ENCODE measurements at places on chromosomes 4 and X.

GRCh38 chr4:176882206-176882605 is 89.5 kb upstream of the VEGFC start:
- no peak for DNase-seq

- DNase-seq = no peak
Measured at GRCh38 chr4:8477676-8478075, 37.1 kb downstream of the TRMT44 start.

DNA sequence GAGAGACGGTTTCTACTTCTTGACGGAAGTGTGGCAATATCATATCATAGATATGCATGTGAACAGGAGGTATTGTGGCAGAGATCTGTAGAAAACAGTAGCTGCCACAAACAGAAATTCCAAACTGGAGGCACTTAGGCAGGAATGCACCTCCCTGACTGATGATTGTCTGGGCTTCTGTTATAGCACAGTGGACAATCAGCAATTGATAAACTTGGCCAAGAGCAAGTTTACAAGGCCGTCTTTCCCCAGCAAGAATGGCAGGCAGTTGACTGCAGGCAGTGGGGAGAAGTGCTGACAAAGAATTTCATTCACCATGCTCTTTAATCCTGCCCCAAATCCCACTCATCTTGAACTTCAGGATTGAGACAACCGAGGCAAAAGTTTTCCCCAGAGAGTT is 114.4 kb upstream of the STOX2 start:
- no peak for DNase-seq

GRCh38 chrX:135528254-135528653 is 7.8 kb downstream of the INTS6L start:
- DNase-seq = no peak

DNA sequence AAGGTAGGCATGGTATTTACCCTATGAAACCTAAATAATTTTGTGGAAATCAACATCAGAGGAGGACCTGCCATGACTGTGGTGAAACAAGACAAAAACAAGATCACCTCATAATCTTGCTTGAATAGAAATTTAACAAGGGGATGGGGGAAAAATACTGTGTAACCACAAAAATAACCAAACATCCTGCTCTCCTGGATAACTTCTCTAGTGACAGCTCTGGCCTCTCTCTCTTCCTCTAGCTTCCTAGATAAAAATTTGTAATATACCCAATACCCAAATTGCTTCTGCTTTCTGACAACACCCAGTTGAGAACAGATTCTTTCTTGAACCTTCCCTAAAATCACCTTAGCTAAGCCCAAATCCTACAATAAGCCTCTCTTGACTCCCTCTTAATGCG is 11.9 kb upstream of the TIGD2 start:
- no peak for DNase-seq

DNA sequence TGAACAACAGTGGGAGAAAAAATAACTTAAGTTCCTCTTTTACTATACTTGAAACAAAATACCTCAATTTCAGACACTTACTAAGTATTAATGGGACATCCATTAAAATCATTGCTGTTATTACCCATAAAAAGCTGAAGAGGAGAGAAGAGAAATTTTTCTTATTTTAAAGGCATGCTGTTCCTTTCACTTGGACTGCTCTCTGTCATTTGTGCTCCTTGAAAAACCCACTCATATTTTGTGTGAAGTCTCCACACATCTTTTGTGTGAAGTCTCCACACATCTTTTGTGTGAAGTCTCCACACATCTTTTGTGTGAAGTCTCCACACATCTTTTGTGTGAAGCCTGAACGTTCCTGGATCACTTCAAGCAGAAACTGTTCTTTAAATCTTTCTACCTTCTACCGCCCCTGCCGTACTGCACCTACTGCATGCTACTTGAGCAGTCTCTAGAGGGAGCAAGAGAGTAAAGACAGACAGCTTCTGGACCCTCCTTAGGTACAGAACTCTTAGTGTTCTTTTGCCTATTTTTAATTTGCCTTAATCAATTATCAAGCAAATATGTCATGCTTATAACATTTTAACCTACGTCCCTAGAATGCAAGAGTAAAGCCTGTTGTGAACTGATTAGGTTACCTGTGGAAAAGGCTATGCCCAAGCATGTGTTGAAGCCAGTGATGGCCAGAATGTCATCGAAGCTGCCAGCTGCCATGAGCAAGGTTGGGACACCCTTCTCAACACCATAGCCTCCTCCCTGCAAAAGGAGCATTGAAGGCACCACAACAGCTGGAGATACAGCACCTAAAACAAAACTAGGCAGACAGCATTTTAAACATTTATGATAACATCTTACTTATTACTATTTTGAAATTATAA is 27.1 kb upstream of the SLC9B1 start:
- DNase-seq = peak; percentile 28

GRCh38 chrX:3134316-3134945 is 93.2 kb downstream of the ARSF start:
- no peak for DNase-seq

- no peak for DNase-seq
Measured at GRCh38 chr4:5460106-5460801, 248.1 kb downstream of the EVC2 start.

- DNase-seq = no peak
Measured at GRCh38 chrX:46750889-46751288, 8.0 kb downstream of the SLC9A7 start.

GRCh38 chrX:123340696-123341095 is 156.6 kb downstream of the GRIA3 start:
- DNase-seq = no peak

- no peak for DNase-seq
Measured at GRCh38 chr4:6339818-6340445, 70.3 kb downstream of the WFS1 start.

- DNase-seq = no peak
Measured at GRCh38 chrX:141673946-141674345, 24.6 kb downstream of the SPANXD start.

- no peak for DNase-seq
Measured at GRCh38 chr4:153555730-153556434, 89.7 kb downstream of the TMEM131L start.

DNA sequence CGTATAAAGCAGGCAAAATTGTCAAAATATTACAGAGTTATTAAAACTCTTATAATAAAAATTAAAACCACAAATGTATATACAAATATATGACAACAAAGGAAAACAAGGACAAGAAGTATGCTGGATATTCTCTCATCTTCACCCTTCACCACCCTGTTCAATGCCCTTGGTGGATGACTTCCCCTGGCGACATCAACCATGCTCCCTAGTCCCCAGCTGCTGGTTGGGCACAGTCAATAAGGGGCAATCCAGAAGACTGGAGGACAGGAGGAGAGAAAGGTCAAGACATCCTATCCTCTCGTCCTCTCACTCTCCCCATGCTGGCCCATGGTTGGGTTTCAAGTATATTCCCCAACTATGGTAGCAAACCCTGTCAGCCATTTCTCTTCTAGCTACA is 71.2 kb downstream of the CXCL13 start:
- no peak for DNase-seq

DNA sequence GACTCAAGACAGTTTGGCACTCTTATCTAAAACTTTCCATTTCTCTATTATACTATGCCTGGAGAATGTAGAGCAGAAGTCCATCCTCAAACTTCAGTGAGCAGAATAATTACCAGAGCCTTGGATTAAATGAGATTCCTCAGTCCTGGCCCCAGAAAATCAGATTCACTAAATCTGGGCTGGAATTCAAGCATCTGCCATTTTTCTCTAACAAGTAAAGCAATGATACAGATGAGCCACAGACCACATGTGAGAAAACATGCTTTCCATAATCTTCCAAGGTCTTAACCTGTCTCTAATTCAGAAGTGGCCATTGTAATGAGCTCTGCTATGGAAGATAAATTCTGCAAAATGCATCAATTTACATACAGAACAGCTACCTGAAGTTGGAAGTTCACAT is 25.4 kb downstream of the SOWAHB start:
- no peak for DNase-seq

- no peak for DNase-seq
Measured at GRCh38 chrX:105314458-105314857, 94.0 kb upstream of the TEX13A start.

- no peak for DNase-seq
Measured at GRCh38 chrX:20452487-20452886, 185.8 kb upstream of the RPS6KA3 start.

DNA sequence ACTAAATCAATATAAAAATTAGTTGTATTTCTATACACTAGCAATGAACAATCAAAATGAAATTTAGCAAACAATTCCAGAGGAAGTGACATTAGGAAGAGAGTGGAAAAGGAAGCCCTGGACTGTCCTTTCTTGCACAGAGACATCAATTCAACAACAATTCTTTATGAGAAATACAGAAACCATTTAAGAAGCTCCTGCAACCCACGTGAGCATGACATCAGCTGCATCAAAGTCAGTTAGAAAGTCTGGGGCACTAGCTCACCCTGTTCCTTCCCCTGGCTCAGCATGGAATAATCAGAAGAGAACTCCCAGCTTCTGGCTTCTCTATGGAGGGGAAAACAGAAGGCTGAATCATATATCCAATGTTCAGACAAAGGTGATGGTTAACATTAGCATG is 48.6 kb upstream of the STARD8 start:
- no peak for DNase-seq

- DNase-seq = no peak
Measured at GRCh38 chrX:2521092-2521926, 20.5 kb upstream of the DHRSX start.

DNA sequence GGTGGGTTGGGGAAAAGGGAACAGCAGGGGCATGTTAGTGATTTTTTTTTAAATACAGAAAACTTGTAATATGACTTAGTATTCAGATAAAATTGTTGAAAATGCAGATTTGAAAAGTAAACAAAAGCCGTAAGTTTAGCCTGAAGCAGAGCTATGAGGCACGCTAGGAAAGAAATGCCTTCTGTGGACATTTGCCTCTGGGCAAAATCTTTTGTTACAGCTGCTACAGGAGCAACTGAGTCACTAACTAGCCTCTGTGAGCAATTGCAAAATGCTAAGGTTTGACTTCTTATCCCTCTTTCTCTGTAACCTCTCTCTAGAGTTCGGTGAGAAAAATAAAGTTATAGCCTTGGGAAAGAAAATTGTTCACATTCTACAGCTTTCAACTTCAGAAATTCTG is 350.0 kb downstream of the SLC7A11 start:
- no peak for DNase-seq

DNA sequence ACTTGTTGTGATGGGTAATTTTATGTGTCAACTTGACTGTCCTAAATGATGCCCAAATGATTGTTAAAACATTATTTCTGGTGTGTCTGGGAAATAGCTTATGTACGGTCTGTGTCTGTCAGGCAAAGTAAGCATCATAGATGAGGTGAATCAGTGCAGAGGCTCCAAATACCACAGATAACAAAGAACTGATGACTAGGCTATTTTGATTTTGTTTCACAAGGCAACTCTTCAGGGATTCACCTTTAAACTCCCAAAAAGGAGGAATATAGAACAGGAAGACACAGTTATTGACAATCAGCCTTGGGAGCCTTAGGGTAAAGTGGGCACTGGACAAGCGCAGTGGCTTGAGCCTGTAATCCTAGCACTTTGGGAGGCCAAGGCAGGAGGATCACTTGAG is 290.7 kb downstream of the PCDH10 start:
- no peak for DNase-seq

DNA sequence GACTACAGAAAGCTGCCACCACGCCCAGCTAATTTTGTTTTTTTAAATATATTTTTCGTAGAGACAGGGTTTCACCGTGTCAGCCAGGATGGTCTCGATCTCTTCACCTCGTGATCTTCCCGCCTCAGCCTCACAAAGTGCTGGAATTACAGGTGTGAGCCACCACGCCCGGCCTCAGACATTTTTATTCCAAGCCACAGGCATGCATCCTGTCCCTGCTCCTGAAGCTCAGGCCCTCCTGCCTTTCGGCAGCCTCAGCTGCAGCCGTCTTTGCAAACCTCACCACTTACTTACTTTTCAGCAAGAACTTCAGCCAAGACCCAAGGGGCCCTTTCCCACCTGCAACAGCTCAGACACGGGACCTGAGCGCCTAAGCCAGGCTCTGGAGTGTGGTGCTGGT is 26.0 kb downstream of the FAM53A start:
- DNase-seq = no peak

GRCh38 chrX:46561824-46562657 is 11.5 kb upstream of the CHST7 start:
- no peak for DNase-seq

DNA sequence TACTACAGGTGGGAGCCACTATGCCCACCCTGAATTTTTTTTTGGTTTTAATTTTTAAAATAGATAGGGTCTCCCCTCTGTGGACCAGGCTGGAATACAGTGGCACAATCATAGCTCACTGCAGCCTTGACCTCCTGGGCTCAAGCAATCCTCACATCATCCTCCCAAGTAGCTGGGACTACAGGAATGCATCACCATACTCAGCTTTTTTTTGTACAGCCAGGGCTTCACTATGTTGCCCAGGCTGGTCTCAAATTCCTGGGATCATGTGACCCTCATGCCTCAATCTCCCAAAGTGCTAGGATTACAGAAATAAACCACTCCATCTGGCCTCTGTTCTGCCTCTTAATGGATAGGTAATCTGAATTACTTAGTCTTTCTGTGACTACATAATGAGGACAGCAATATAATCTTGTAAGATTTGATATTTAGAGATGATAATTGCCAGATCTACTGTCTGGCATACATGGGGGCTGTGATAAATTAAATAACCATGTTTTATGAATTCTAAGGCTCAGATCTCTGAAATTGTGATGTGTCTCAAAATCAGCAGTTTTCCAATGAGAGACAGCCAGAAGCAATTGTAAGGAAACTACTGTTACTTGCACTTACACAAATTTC is 26.7 kb downstream of the PDS5A start:
- DNase-seq = no peak

DNA sequence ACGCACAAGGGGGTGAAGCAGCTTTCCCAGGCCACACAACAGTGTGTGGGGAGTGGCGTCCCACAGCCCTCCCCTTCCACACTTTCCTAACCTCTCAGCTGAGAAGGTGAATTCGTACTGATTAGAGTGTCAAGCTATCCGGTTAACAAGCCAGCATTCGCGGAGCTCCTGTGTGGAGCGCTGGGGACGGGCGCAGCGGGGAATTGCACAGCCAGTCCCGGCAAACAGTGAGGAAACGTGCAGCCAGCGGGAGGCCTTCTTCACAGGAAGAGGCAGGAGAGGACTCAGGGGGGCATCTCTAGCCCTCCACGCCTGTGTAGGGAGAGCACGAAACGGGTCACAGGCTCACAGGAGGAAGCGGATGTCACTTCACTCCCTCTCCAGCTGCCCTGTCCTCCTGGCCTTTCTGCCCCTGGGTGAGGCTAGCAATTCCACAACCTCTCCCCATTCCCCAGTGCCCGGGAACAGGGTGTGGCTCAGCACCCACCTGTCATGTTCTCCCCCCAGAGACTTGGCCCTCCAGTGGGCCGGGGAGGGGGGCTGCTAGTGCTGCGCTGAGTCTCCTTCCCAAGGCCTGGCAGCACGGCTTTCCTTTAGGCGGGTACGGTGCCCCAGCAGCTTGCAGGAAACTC is 117.3 kb downstream of the CPZ start:
- no peak for DNase-seq

- DNase-seq = no peak
Measured at GRCh38 chr4:13641084-13641483, 13.6 kb upstream of the BOD1L1 start.

DNA sequence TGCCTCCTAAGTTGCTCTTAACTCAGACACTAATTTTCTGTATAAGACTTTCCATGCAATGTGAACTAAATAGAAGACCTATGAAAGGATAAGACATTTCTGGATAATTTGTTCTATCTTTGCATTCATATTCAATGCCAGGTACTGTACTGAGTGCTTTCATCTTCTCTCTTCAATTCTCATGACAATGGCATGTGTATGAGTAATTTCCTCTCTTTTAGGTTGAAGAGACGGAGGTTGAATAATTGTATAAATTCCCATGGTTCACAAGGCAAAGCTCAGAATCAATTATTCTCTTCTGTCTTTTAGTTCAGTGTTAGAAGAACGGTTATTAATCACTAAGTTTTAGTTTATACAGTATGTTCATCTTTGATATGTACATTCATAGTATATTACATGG is 29.3 kb upstream of the CFAP299 start:
- peak; percentile 67 for DNase-seq
